Fibroblast of upper back skin (primary cell): ENCODE measurements at places on chromosomes 1 and 21.

GRCh38 chr1:59154401-59154800 lies 142.5 kb upstream of the FGGY start:
- peak; percentile 50 for DNase-seq

DNA sequence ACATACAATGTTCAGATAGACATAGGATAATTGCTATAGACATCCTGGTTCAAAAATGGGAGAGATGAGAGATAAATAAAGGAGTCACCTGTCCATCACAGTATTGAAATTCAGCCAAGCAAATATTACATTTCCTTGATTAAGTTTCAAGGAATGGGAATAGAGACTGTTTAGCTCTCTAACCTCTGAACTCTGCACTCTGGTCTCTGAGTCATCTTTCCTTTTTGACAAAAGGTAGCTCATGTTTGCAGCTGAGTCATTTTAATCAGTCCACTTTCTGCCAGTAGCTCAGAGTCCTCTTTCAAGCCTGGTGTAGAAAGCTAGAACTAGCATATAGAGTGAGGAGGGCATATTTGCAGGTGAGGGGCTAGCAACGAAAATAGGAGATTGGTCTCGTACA lies 51.4 kb upstream of the GJA8 start:
- DNase-seq, result no peak

GRCh38 chr1:27397749-27398148 lies 5.3 kb downstream of the GPR3 start:
- no peak for DNase-seq

DNA sequence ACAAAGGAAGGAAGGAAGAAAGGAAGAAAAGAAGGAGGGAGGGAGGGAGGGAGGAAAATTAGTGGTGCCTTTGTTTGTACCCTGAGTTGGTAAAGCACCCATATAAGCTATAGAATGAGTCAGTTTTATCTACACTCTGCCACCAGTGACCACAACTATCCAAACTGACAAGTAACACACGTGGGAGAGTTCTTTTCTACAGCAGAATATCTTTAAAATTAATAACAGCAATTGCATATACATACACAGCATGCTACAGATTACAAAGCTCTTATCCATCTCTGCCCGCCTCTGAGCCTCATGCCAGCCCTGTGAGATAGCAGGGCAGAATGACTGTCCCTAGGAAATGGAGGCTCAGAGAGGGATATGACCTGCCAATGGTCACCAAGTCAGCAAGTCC lies 20.3 kb downstream of the CDCP2 start:
- peak; percentile 27 for DNase-seq

GRCh38 chr1:63033211-63033610 lies 249.3 kb downstream of the ATG4C start:
- DNase-seq, result no peak

- DNase-seq, result no peak
These were observed 75.9 kb downstream of the CDC14A start for GRCh38 chr1:100428160-100428559.

DNA sequence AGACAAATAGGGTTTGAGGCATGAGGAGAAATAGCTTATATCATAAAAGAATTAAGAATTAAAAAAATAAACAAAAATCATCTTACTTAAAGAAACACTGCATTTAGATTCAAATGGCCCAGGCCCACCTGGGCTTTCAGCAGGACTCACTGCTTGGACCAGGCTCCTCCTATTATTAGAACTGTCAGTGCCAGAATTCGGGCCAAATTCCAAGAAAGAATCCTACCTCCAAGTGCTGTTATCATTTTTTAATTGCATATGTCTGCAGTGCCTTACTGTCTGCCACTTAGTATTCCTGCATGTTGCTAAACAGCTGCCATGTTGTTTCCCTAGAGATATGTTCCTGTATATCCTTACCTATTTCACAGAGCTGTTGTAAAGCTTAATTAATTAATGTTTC lies 112.0 kb downstream of the BARHL2 start:
- DNase-seq, result no peak

DNA sequence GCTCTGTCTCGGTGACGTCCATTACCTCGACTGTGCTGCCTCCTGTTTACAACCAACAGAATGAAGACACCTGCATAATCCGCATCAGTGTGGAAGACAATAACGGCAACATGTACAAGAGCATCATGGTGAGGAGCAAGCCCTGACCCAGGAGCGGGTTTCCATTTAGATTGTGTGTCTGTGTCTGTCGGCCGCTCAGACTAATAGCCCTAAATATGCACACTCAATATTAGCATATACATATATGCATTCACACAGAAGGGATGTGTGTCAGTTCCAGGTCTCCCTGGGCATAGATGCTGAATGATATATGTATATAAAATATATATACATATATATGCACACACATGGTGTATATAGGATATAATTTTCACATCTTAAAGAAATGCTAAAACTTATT lies 111.7 kb downstream of the RGL1 start:
- no peak for DNase-seq

GRCh38 chr1:15452216-15452615 lies 4.3 kb upstream of the CELA2A start:
- no peak for DNase-seq

- DNase-seq, result no peak
These were observed 2.1 kb downstream of the CD164L2 start for GRCh38 chr1:27380766-27381733.

DNA sequence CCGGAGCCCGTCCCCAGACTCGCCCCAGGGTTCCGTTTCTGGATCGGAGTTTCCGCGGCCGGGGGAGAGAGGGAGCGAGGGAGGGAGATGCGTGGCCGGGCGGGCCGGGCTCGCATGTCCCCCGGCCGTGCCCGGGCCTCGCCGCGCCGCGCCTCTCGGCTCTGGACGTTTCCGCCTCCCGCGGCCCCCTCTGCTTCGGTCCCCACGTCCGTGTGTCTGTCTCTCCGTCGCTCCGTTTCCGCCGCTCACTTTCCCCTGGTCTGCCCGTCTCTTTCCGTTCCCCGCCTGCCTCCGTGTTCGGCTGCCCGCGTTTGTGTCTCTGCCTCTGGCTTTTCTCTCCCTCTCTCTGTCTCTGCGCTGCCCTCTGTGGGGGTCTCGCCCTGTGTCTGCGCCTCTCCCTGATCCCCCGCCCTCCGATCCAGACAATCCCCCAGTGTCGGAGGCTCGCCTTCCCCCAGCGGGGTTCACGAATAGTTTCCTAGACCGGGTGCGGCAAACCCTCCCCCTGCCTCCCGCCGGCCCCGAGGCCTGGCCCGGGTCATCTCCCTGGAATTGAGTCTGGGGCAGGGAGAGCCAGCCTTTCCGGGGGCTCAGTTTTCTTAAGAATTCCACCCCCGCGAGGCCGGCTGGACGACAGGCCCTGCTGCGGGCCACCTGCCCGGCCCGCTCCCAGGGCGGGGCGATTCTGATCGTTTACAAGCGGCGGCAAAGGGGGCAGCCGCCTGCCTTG lies 735 bp downstream of the NBL1 start:
- peak; percentile 18 for DNase-seq

DNA sequence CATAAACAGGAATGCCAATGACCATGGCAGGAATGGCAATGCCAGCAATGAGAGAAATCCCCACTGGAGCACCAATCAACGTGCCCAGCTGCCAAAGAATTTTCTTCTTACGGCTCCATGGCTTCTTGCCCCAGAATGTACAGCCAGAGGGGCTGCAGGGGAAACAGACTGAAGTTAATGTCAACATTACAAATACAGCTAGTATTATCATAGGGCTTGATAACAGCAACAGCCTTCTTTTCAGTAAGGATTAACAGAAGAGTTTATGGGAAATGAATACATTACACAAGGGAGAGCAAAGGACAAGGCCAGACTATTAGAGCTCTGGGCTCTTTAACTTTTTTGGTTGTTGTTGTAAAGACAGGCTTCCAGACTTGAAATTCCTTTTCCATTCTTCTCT lies 18.2 kb downstream of the RNF19B start:
- no peak for DNase-seq

DNA sequence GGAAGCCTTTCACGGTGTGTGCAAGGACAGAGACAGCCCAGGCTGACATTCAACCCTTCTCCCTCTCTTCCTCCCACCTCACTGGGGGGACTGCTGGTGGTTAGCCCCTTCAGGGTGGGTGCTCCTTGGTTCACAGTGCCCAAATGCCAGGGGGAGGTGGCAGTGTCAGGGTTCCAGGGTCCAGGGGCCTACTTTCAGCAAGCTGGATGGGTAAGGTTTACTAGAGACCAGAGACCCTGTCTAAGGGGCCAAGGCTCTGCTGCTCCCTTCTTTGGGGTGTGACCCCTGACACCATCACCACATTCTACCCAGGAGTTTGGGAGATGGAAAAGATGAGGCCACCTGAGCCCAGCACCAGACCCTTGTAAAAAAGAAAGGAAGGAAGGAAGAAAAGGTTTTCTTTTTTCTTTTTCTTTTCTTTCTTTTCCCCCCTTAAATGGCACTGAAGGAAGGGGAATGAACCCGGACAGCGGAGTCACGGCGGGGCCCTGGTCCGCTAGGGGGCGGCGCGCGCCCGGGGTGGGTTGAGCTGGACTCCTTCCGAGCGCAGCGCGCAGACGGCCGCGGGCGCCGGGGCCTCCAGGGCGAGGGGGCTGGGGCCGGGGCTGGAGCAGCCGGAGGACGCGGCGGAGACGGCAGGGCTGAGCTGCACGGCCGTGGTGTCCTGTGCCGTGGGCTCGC lies 18.8 kb downstream of the KNCN start:
- peak; percentile 50 for DNase-seq

GRCh38 chr1:232600424-232601258 lies 29.3 kb downstream of the SIPA1L2 start:
- DNase-seq, result no peak

- peak; percentile 36 for DNase-seq
These were observed 33.7 kb upstream of the VASH2 start for GRCh38 chr1:212916481-212917133.

- DNase-seq, result no peak
These were observed 53.0 kb downstream of the EPHB2 start for GRCh38 chr1:22763487-22764200.

GRCh38 chr1:98110674-98111073 lies 189.8 kb upstream of the DPYD start:
- peak; percentile 15 for DNase-seq

DNA sequence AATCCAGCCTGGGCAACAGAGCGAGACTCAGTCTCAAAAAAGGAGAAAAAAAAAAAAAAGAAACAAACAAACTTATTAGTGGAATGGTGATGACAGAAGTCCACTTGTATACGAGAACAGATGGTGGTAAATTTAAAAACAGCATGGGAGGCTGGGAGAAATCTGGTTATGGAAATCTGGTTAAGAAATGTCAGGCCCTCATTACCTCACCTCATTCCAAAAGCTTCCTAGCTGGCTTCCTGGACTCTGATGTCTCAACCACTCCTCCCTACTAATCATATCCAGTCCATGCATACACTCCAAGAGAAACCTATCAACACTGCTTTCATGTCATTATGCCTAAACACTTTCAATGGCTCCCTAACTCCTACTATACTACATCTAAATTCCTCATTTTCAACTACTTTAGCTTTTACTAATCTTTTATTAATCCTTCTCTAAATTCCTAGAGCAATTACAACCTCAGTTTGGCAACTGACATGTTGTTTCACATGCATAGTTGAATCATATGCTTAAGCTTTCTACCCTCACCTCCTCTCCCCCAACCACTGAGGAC lies 52.9 kb downstream of the FOXJ3 start:
- DNase-seq, result peak; percentile 80

DNA sequence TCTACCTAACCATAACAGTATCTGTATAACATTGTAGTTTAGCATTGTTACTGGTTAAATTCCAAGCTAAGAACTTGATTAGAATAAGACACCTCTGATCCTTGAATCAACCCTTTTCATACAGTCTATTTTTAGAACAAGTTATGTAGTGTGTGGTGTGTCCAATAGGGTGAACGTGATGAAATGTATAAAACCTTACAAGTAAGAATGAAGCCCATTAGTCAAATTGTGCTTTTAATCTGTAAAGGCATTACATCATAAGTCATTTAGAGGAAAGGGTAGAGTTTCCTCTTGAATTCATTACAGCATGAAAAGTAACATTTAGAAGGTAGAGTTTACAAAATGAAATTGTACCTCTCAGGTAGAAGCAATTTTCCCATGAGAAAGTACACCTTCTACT lies 479.2 kb downstream of the LTN1 start:
- DNase-seq, result peak; percentile 44

DNA sequence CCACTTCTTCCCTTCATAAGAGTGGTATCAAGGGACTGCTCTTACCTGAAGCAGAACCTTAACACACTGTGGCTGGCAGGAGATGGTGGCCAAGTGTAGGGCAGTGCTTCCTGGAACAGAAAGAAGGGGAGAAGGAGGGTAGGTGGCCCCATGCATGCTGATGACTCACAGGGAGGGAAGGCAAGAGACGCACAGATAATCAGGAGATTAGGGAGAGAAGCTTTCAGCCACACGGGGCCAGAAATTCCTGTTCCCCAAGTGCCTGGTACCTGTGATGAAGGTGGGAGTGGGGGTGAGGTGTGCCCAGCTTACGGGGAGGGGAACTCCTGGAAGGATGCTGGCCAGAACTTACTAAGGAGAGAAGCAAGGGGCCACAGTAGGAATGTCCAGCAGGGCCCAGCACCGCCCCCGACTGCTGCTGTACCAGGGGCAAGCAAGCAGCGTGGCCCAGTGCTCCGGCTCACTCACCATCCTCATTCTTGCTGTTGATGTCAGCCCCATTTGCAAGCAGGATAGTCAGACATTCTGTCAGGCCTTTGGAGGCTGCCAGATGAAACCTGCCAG lies 7.7 kb downstream of the ANKRD35 start:
- no peak for DNase-seq

GRCh38 chr1:74333244-74333643 lies 98.1 kb downstream of the TNNI3K start:
- no peak for DNase-seq

DNA sequence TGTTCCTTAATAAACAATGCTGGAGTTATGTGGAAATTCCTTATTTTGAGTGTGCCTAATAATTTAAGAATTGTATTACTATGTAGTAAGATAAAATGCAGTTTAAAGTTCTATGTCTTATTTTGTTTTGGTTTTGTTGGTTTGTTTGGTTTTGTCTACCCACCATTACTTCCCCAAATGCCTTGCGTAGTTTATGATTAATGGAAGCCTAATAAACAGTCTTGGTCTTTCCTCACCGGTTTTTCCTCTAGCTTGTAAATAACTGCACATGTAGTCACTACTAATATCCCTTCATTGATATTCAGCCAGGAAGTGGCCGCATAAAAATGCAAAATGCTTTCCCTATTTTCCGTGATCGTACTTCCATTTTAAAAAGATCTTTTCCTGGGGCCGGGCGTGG lies 2.9 kb downstream of the SDCCAG8 start:
- DNase-seq, result no peak

GRCh38 chr1:8943498-8944405 lies 1.9 kb upstream of the CA6 start:
- DNase-seq, result no peak

- DNase-seq, result no peak
These were observed 4.6 kb downstream of the BLACAT1 start for GRCh38 chr1:205451202-205451601.
